Upper lobe of right lung (tissue), 1 donor: ENCODE measurements at places on chromosomes 4 and X. TPM values are rescaled to one million over a fixed set of nuclear protein-coding genes. Genes with fewer than 3 reads are reported as not detected.

GRCh38 chr4:132026166-132026565 is 1122.9 kb upstream of the PCDH10 start:
- H3K36me3 ChIP-seq: no peaks in the 10 kb centered on the region
- no peaks in the 10 kb centered on the region for H3K4me1 ChIP-seq
- H3K27me3 ChIP-seq: no peaks in the 10 kb centered on the region
- H3K27ac ChIP-seq: no peak overlapping the region

- no peak overlapping the region for H3K4me3 ChIP-seq
- peaks cover 6% of the 10 kb centered on the region for H3K4me1 ChIP-seq
- no peak overlapping the region for H3K27ac ChIP-seq
Observed at GRCh38 chr4:41476310-41476885, 61.6 kb upstream of the LIMCH1 start.

The ACOX3 gene
- total RNA-seq: 21.6 TPM

GRCh38 chrX:153878969-153879653 is 6.9 kb downstream of the L1CAM start:
- H3K4me3 ChIP-seq: no peak overlapping the region
- no peak for DNase-seq
- no peaks in the 10 kb centered on the region for H3K36me3 ChIP-seq
- H3K4me1 ChIP-seq: no peaks in the 10 kb centered on the region

The CCDC158 gene
- 0.64 TPM for total RNA-seq

The BRS3 gene
- total RNA-seq: not detected

GRCh38 chr4:33722254-33722653 is 2522.1 kb downstream of the ARAP2 start:
- no peak overlapping the region for H3K27ac ChIP-seq
- no peaks in the 10 kb centered on the region for H3K4me1 ChIP-seq
- H3K27me3 ChIP-seq: no peaks in the 10 kb centered on the region
- H3K36me3 ChIP-seq: no peaks in the 10 kb centered on the region
- DNase-seq: no peak
- no peak overlapping the region for H3K4me3 ChIP-seq

The RHOH gene
- total RNA-seq: 8.8 TPM

DNA sequence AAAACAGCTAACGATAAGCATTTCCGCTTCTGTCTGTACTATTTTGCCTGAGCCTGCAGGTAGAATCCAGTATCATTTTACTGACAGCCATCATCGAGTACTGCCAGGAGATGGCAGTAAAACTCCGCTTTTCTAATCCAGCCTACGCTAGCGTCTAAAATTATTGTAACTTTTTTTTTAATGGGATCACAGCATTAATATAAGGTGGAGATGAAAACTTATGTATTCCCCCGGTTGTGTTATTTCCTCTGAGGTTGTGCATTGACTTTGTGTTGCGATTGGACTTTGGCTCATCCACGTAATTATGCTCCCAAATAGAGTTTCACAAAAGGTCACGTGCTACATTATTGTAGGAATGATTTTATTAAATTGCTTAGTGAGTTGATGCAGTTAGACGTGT is 248.1 kb downstream of the C4orf33 start:
- H3K27ac ChIP-seq: no peak overlapping the region
- H3K4me3 ChIP-seq: no peak overlapping the region
- H3K27me3 ChIP-seq: no peaks in the 10 kb centered on the region
- H3K4me1 ChIP-seq: no peaks in the 10 kb centered on the region
- H3K36me3 ChIP-seq: no peaks in the 10 kb centered on the region

DNA sequence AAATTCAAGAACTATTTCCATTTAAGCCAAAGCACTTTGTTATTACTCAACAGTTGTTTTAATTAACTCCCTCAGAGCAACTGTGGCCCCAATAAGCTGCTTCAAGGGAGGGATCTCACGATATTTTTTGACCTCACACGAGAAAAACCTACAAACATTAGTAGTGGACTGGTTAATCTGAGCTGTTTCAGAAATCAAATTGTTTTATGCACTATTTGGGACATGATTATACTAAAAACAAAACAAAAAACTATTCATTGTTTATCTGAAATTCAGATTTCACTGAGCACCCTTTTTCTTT is 74.3 kb downstream of the DCHS2 start:
- H3K4me3 ChIP-seq: no peak overlapping the region
- no peaks in the 10 kb centered on the region for H3K4me1 ChIP-seq
- H3K27ac ChIP-seq: no peak overlapping the region
- H3K36me3 ChIP-seq: no peaks in the 10 kb centered on the region
- no peaks in the 10 kb centered on the region for H3K27me3 ChIP-seq

The PDLIM3 gene
- 24.4 TPM for total RNA-seq

DNA sequence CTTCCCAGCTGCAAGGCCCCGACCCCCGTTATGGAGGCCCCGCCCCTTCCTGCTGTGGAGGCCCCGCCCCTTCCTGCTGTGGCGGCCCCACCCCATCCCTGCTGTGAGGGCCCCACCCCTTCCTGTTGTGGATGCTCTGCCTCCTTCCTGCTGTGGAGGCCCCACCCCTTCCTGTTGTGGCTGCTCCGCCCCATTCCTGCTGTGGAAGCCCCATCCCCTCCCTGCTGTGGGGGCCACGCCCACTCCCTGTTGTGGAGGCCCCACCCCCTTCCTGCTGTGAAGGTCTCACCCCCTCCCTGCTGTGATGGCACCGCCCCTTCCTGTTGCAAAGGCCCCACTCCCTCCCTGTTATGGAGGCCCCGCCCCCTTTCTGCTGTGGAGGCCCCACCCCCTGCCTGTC is 104.9 kb upstream of the PSAPL1 start:
- DNase-seq: no peak
- H3K4me1 ChIP-seq: no peaks in the 10 kb centered on the region
- H3K4me3 ChIP-seq: no peak overlapping the region
- no peaks in the 10 kb centered on the region for H3K36me3 ChIP-seq
- H3K27ac ChIP-seq: no peak overlapping the region

- H3K4me1 ChIP-seq: no peaks in the 10 kb centered on the region
- DNase-seq: no peak
- no peak overlapping the region for H3K27ac ChIP-seq
- no peak overlapping the region for H3K4me3 ChIP-seq
- no peaks in the 10 kb centered on the region for H3K36me3 ChIP-seq
Observed at GRCh38 chrX:155259752-155260151, 4.5 kb downstream of the RAB39B start.

The CCSER1 gene
- total RNA-seq: 7.4 TPM

DNA sequence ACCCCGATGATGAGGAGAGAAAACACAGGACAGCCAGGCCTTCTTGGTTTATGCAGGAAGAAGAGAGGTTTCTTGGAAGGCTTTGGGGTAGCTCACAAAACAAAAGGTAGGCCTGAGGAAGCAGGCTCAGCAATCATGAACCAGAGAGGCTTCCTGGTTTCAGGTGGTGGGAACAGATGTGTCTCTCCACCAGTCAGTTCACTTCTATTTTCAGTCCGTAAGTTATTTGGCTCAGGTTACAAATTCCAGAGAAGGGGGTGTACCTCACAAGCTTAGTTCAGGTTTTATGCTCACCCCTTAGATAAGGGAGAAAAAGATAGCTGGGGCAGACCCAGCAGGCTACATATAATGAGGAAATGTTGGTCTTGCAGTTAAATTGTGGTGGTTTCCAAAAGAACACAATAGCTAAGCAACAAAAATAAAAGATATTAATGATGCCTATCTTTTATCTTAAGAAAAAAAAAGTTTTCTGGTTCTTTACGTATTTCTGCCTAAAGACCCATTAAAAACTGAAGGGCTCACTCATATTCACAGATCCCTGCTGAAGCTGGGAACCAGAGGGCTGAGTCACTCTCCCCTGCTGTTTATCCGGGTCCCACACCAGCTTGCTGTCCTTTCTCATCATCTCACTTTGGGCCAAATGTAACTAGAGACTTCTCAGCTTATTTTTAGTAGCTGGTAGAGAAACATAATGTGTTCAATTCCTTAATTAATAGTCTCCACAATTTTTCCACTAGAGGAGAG is 177.0 kb downstream of the CAMK2D start:
- no peak for DNase-seq
- no peaks in the 10 kb centered on the region for H3K27me3 ChIP-seq
- no peak overlapping the region for H3K27ac ChIP-seq
- no peaks in the 10 kb centered on the region for H3K36me3 ChIP-seq

The RAB28 gene
- total RNA-seq: 17.9 TPM

DNA sequence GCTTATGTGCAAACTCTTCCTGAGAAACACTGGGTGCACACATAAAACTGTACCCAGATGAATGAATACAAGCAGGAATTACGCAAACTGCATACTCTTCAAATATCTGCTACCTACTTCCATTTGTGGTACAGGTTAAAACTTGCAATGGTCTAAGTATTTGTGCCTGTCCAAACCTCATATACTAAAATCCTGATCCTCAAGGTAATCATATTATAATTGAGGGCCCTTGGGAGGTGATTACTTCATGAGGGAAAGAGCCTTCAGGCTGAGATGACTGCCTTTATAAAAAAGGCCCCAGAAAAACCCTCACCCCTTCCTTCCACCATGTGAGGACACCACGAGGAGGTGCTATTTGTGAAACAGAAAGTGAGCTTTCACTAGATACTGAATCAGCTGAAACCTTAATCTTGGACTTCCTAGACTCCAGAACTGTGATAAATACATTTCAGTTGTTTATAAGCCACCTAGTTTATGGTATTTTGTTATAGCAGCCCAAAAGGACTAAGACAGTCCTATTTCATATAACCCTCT is 1977.2 kb downstream of the PCDH7 start:
- no peak overlapping the region for H3K27ac ChIP-seq
- no peaks in the 10 kb centered on the region for H3K27me3 ChIP-seq
- no peaks in the 10 kb centered on the region for H3K4me1 ChIP-seq
- H3K36me3 ChIP-seq: no peaks in the 10 kb centered on the region
- no peak for DNase-seq

The CSN1S1 gene
- total RNA-seq: not detected

DNA sequence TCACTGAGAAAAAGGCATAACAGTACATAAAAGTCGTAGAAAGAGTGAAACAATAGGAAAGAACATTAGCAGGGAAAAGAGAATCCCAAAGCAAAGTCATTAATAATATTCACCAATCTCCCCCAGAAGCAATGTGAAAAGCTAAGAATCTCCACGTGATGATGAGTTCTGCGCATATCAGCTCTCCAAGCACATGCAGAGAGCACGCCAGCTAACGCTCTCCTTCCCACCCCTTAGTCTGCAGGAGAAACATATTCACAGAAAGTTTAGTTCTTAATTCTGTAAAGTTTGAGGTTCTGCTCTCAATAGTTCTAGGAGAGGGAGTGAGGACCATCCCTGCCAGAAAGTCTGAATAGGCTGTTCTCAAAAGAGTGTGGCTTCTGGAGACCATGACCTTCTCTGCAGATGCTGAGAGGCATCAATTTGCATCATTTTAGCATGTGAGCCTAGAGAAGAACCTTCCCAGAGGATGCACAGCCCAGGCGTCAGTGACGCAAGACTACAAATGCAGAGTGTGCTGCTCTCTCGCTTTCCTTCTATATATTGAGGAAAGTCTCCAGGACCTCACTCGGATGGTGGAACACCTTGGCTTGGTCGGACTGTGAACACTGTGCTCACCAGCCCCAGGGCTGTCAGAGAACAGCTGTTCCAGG is 51.3 kb upstream of the AFAP1 start:
- H3K27me3 ChIP-seq: no peaks in the 10 kb centered on the region
- DNase-seq: no peak
- H3K36me3 ChIP-seq: no peaks in the 10 kb centered on the region
- no peak overlapping the region for H3K27ac ChIP-seq
- peaks cover 11% of the 10 kb centered on the region for H3K4me1 ChIP-seq

GRCh38 chr4:31995943-31996901 is 1276.1 kb downstream of the PCDH7 start:
- no peaks in the 10 kb centered on the region for H3K4me1 ChIP-seq
- no peaks in the 10 kb centered on the region for H3K36me3 ChIP-seq
- no peaks in the 10 kb centered on the region for H3K27me3 ChIP-seq
- no peak overlapping the region for H3K27ac ChIP-seq
- no peak overlapping the region for H3K4me3 ChIP-seq

The KIAA1210 gene
- not detected for total RNA-seq

The FAM149A gene
- 16.4 TPM for total RNA-seq

The POLN gene
- total RNA-seq: 2.7 TPM

DNA sequence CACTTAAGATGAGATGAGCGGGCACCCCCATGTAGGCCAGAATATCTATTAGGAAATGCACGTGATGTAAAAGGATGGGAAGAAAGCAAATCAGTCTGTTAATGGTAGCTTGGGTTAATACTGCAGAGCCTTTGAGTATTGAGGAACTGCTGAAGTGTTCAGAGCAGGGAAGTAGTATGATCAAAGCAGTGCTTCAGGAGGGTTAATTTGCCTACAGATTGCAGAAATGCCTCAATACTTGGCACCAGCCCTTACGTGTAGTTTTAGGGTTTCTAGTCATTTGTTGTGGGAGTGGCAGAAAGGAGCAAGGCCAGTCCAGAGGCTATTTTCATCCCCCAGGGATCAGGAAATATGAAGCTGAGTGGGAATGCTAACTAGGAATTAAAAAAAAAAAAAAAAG is 19.7 kb downstream of the ZFX start:
- H3K4me3 ChIP-seq: no peak overlapping the region
- H3K4me1 ChIP-seq: peaks cover 16% of the 10 kb centered on the region
- no peak for DNase-seq
- H3K27me3 ChIP-seq: no peaks in the 10 kb centered on the region
- H3K36me3 ChIP-seq: peaks cover 9% of the 10 kb centered on the region

DNA sequence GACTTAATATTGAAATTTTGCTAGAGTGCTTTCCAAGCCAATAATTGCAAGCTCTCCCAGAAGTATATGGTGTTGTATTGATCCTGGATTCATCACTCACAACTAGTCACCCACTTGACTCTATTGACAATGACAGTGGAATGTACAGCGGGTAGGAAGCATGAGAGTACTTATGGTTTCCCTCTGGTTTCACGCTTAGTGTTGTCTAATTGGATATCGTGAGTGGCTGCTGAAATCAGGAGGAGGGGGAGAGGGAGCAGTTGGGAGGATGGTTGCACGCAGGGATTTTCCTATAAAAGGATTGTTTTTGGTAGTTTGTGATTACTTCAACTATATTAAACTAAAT is 1819.5 kb upstream of the TENM3 start:
- H3K27ac ChIP-seq: no peak overlapping the region
- no peak for DNase-seq
- H3K27me3 ChIP-seq: no peaks in the 10 kb centered on the region
- H3K36me3 ChIP-seq: no peaks in the 10 kb centered on the region
- no peaks in the 10 kb centered on the region for H3K4me1 ChIP-seq

The MCUB gene
- total RNA-seq: 14.8 TPM

The MUC7 gene
- total RNA-seq: not detected

GRCh38 chr4:26648260-26648659 is 64.4 kb downstream of the TBC1D19 start:
- no peaks in the 10 kb centered on the region for H3K27me3 ChIP-seq
- DNase-seq: no peak
- no peaks in the 10 kb centered on the region for H3K4me1 ChIP-seq
- H3K36me3 ChIP-seq: no peaks in the 10 kb centered on the region
- no peak overlapping the region for H3K4me3 ChIP-seq
